NCI-H1048 (cell line): ENCODE measurements at places on chromosomes 2 and 18.

DNA sequence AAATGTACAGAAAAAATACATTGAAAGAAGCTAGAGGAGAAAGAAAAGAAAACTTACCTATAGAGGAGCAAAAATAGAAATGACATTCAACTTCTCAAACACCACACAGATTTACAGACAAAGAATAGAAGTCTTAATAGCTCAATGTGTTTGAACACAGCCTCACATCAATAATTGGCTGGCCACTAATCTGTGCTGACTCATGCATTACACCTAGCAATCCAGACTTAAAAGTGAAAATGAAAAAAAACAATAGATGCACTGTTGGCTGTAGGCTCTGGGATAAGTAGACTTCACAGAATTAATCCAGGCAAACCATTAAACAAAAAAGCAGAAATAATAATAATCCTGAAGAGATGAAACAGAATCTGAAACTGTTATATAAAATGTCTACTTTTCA is 961.3 kb upstream of the CELF4 start:
- no peak for DNase-seq

DNA sequence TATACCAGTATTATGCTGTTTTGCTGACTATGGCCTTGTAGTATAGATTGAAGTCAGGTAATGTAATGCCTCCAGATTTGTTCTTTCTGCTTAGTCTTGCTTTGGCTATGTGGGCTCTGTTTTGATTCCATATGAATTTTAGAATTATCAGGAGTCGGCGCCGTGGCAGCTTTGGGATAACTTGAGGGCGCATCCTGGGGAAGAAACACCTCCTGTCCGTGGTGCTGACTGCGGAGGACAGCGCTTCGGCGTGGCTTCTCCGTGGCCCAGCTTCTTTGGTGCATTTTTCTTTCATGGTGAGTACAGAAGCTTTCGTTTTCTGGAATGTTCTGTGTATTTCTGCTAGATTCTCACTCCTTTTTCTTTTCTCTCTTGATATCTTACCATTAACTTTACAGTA is 25.2 kb downstream of the CCDC74A start:
- DNase-seq: no peak

- no peak for DNase-seq
Observed at GRCh38 chr2:144989579-144990270, 469.8 kb upstream of the ZEB2 start.

- no peak for DNase-seq
Observed at GRCh38 chr18:30358555-30358954, 684.0 kb downstream of the DSC3 start.

- DNase-seq: no peak
Observed at GRCh38 chr2:207724113-207724512, 12.7 kb downstream of the CCNYL1 start.

- no peak for DNase-seq
Observed at GRCh38 chr2:25608718-25609117, 64.7 kb downstream of the DTNB start.
